ENCODE measurements at places on chromosomes 12 and 14. TPM values are rescaled to one million over a fixed set of nuclear protein-coding genes. Genes with fewer than 3 reads are reported as not detected.

The MYF5 gene
- not detected for total RNA-seq

The STAC3 gene
- total RNA-seq, result 2.1 TPM

- DNase-seq, result no peak
Observed at GRCh38 chr14:64580467-64580866, 30.7 kb downstream of the PPP1R36 start.

DNA sequence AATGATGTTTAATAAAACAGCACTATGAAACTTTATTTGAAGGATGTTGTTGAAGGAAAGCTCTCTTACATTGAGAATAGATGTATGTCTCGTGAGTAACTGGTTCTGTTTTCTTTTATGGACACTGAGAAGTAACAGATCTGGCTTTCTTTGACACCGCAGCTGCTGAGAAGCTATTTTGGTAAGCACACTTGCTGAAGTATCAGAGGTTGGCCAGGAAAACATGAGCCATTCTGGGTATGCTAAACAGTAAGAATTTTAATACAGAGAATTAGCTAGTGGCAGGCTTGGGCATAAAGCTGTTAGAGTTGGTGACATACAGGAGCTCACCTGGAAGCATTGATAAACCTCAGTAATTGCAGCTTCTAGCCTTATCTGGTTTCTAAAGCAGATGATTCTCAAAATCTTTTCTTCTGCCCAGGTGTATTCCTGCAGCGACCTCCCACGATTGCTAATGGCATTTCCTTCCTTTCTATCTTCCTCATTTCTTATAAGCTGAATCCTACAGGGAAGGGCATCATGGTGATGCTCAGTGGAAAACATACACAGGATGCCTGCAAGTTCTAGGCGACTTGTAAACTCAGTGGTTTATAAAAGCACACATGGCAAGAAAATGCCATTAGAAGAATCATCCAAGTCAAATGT is 291.6 kb upstream of the SLC16A7 start:
- no peak for DNase-seq

- no peak for DNase-seq
Observed at GRCh38 chr14:105192866-105193731, 12.0 kb upstream of the NUDT14 start.

Data from thymus (tissue), 14 donors.